Effector CD4-positive, alpha-beta T cell (primary cell): ENCODE measurements at places on chromosomes 13 and 19.

- no peak for DNase-seq
Measured at GRCh38 chr13:33445476-33445875, 159.9 kb upstream of the STARD13 start.

- no peak for DNase-seq
Measured at GRCh38 chr19:39554701-39555311, 14.8 kb upstream of the EID2 start.

- DNase-seq, result no peak
Measured at GRCh38 chr19:33193865-33194362, at the start of gene LRP3. LRP3 (plus strand) TSS chr19:33194330; CDS start chr19:33194786, 456 bp downstream.

DNA sequence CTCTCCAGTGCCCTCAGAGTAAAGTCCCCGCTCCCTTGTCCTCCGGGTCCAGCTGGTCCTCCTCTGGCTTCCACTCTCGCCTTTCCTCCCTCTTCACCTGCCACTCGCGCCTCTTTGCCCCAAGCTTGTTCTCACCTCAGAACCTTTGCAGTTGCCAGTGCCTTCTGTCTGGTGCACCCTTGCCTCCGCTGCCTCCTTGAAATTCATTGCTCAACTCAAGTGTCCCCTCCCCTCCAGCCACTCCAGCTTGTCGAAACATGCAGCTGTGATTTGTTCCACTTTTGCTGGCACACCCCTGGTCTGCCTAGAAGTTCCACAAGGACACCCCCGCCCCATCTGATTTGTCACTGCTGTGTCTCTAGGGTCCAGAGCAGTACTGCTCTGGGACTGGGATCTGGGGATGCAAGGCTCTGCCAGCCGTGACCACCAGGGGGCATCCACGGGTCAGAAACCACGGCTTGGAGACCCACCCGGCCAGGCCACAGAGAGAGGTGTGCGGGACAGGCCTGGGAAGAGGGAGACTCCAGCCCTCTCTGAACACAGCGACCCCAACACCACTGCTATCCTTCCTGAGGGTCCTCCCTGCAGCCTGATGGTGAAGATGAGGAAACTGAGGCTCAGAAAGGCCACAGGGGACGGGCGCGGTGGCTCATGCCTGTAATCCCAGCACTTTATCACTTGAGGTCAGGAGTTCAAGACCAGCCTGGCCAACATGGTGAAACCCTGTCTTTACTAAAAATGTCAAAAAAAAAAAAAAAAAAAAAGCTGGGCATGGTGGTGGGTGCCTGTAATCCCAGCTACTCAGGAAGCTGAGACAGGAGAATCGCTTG lies 49.9 kb downstream of the AP1M1 start:
- DNase-seq, result peak; percentile 81

GRCh38 chr13:93473441-93474270 lies 247.0 kb downstream of the GPC6 start:
- no peak for DNase-seq

- DNase-seq, result no peak
Measured at GRCh38 chr13:23848646-23849141, 40.5 kb downstream of the MIPEP start.

DNA sequence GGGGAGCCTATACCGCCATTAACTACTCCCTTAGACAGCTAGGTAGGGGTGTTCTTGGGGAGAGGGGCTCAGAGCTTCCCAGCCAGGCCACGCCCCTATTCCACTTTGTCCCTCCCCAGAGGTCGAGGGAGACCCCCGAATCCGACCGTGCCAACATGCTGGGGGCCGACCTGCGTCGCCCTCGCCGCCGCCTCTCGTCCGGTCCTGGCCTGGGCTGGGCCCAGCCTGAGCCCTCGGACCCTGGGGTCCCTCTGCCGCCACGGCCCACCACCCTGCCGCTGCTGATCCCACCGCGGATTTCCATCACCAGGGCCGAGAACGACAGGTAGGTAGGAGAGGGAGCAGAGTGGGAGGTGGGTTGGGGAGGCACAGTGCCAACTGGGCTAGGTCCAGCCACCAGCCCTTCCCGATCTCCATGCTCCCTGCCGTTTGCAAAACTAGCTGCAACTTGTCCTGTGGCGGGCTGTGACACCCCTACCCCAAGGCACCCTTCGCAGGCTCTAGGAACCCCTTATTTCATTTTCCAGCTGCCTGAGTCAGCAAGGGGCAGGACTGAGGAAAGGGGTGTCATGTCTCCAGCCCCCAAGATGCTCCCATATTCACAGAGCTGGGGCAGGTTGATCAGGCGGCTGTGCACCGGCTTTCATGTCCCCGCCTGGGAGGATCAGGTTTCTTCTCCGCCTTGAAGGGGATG lies 2.6 kb upstream of the PDE4A start:
- no peak for DNase-seq
